KG1 (cell line): ENCODE measurements at places on chromosomes 11 and 22.

DNA sequence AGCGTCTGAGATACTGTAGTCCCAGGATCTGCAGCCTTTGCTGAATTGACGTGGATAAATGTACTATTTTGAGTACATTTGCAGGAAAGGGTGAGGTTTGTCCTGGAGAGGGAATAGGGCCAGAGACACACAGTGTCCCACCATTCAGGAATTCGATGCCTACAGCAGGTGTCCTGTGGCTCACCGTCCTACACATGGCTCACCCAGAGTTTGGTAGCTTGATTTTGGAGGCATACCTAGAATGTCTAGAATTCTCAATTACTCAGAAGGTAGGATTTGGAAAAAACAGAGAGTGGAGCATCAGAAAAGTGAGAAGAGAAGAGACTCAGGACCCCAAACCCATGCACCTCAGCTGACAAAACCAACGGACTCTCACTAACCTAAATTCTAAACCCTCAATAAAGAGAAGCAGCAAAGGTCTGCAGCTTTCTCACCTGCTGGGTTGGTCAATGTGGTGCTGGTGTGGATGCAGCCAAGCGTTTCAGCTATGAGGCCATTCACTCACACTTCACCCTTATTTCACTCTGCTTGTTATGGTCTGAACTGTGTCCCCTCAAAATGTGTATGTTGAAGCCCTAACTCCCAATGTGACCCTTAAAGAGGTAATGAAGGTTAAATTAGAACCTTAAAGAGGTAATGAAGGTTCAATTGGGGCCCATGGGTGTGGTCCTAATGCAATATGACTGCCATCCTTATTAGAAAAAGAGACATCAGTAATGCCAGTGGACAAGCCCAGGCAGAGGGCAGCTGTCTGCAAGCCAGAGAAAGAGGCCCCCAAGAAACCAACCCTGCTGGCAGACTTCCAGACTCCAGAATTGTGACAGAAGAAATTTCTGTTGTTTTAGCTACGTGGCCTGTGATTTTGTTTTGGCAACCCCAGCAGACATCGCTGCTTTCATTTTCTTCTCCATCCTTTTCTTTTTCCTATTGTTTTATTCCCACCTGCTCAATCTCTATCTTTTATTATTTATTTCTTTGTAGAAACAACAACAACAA is 187.8 kb downstream of the SNX19 start:
- no peak for DNase-seq

GRCh38 chr22:37126383-37126782 is 16.9 kb upstream of the TMPRSS6 start:
- DNase-seq = no peak

DNA sequence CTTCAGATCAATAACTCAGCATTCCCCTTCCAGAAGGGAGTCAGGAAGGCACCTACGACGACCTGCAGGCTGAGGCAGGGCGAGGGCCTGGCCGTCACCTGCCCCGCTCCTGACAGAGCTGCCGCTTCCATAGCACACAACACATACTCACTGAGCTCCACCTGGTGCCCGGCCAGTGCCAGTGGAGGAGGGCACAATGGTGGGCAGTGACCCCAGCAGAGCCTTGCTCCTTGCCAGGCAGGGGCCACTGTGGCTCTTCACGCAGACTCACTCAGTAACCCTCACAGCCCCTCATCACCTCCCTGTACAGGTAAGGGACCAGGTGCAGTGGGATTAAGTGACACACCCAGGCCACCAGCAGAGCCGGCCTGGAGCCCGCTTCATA is 24.6 kb downstream of the LRFN4 start:
- DNase-seq = no peak

DNA sequence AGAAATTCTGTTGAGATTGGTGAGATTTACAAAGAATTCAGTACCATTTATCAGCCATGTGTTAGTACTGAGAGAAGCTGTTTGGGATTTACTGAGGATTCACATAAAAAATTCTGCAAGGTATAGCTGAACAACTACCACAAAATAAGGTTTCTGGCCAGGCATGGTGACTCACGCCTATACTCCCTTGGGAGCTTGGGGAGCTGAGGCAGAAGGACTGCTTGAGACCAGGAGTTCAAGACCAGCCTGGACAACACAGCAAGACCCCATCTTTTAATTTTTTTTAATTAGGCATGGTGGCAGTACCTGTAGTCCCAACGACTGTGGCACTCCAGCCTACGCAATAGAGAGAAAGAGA is 86.7 kb downstream of the SIK3 start:
- DNase-seq = no peak

- no peak for DNase-seq
These were observed 11.4 kb upstream of the ARHGEF17 start for GRCh38 chr11:73296501-73297230.

DNA sequence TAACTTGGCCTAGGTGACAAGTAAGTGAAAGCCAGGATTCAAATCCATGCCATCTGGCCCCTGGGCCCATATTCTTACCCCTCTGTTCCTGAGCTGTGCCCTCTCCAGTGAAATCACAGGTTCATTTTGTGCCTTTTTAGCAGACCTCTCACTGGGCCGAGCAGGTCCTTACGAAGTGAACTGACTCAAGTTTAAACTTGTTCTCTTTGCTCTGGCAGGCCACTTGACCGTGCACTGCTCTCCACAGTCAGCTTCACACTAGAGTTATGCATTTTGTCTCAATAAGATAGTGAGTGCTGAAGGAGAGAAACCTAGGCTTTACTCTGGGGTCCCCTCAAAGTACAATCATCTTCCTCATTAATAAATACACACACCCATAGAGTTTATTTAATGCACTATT is 40.7 kb downstream of the ARFGAP3 start:
- no peak for DNase-seq

- DNase-seq = no peak
These were observed 197.7 kb downstream of the AASDHPPT start for GRCh38 chr11:106275151-106275550.

DNA sequence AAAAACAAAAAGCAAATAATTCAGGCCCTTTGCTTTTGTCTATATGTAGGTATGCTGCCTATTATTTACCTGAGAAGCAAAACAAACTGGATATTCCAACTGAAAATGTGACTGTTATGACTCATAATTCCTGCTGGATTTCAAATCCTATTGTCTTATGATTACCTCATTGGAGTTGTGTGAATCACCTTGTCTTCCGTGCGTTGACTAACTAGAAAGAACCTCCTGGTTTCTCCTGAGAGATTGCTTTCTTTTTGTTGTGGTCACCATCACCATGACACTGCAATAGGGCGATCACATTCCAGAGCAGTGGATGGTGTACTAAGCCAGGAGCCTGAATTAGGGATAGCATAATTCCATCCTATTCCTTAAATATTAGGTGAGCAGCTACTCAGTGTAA is 23.0 kb upstream of the EXPH5 start:
- DNase-seq = no peak

DNA sequence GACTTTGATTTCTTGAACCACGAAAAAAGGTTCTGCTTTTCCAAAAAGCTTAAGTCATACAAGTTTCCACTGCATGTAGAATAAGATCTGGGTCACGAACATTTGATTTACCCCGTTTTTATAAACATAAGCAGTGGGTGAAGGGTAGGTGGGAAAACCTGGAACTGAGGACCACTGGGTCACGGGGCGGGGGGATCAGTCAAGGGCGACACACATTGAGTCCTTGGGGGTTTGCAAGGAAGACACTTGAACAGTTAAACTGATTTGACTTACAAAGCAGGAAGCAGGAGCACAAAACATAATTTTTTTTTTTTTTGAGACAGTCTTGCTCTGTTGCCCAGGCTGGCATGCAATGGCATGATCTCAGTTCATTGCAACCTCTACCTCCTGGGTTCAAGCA is 10.9 kb downstream of the FADS3 start:
- DNase-seq = no peak

DNA sequence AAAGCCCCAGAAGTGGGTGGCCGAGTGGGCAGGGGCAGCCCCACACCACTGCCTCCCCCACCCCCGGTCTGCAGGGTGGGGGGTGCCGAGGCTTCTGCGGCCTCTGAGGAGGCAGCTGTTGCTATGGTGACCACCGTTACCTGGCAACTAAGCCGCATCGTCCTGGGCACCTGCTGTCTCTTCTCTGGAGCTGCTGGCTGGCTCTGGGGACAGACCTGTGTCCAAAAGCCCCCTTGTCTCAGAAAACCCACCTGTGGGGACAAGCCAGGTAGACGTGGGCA is 79.9 kb upstream of the PRR5 start:
- no peak for DNase-seq

GRCh38 chr11:9060700-9061111 is 30.7 kb downstream of the SCUBE2 start:
- no peak for DNase-seq

DNA sequence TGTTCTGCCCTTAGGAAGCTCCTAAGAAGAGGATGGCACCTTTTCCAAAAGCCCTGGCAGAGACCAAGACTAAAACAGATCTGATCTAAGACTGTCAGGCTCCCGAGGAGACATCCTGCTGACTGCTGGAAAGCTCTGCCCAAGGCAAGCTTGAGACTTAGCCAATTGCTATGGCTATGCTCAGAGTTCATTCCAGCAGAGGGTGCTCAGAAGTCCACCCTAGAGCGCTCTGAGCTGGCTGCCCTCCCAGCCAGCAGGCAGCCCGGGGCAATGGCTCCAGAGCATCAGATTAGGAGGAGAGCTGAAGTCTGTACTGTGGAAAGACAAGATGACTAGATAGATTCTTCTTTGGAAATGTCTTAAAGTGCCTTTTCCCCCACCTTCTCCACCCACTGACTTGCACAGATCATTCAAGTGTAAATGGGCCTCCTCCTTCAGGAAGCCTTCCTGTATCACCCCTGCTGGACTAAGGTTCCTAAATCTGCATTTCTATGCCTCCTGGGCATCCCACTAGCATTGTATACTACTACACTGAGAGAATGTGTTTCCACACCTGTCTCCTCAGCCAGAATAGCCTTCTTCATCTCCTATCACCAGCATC is 23.4 kb downstream of the LRRC55 start:
- DNase-seq = no peak

DNA sequence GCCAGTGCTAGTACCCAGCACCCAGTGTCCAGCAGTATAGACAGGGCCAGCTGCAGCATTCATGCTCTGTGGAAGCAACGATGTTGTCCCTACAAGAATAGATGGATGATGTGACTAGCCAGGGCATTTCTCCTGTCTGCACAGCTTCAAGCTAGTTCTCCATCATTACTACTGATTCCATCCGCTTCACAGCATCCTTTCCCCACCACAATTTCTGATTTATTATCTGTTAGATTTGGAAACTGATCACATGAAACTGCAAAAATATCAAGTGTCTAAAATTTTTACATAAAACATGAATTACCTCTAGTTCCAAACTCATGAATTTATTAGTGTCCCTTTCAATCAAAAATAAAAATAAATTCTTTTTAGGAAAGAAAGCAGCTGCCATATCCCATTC is 138.9 kb upstream of the POU2AF2 start:
- DNase-seq = no peak

- DNase-seq = no peak
These were observed 607 bp upstream of the ROBO4 start for GRCh38 chr11:124898263-124898680.

DNA sequence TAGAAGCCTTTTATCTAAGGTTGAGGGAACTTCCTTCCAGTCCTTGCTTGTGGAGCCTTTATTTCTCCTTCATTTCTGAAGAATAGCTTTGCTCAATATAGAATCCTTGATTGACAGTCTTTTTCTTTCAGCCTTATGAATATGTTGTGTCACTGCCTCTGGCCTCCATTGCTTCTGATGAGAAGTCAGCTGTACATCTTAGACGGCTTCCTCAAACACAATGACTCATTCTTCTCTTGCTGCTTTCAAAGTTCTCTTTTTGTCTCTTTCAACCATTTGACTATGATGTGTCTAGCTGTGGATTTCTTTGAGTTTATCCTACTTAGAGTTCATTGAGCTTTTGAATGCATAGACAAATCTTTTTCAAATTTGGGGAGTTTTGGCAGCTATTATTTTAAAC is 893.2 kb downstream of the BRD1 start:
- DNase-seq = no peak

GRCh38 chr22:21605887-21606564 is 23.8 kb downstream of the YDJC start:
- no peak for DNase-seq

DNA sequence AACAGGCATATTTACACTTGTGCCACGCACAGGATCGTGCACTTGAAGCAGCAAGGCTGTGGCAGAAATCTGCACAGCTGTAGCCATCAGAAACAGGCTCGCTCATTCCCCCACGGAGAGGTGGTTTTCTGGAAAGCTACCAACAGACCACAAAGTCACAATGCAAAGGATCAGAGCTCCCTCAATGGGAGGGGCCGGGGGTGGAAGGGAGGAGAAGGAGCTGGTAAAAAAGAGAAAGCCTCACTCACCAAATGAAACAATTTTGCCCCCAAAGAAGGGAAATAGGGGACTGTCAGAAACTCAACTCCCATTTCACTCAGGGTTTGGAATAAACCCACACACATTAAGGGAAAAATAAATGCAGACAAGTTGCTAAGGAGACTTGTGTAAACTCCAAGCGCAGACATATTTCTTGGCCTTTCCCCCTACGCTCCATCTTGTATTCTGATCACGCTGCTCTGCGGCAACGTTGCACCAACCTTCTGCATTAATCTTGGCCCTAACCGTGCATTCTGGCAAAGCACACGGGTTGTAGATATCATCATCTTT is 43.2 kb upstream of the BLID start:
- no peak for DNase-seq

DNA sequence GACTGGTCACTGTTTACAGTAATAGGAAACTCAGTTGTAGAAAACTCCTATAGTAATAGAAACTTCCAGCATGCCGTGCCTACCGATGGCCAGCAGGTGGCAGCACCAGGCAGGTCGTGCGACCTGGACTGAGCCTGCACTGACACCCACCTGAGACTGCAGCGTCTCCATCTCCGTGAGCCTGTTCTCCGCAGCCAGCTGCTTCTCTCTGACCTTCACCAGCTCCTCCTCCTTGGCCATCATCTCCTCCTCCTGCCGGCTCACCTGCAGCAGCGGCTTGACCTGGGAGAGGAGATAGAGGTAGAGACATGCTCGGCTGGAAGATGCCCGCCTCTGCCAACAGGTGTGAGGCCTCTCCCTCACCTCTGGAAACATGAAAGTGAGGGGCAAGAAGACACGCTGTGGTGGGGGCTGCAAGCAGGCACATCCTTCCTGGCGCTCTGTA is 48.5 kb downstream of the APOL1 start:
- peak; percentile 44 for DNase-seq

GRCh38 chr11:74142624-74143023 is 28.2 kb downstream of the C2CD3 start:
- DNase-seq = no peak
